ENCODE measurements at places on chromosomes 16 and 17.

- DNase-seq: peak; percentile 72
These were observed 57.8 kb upstream of the TEX2 start for GRCh38 chr17:64320613-64321553.

DNA sequence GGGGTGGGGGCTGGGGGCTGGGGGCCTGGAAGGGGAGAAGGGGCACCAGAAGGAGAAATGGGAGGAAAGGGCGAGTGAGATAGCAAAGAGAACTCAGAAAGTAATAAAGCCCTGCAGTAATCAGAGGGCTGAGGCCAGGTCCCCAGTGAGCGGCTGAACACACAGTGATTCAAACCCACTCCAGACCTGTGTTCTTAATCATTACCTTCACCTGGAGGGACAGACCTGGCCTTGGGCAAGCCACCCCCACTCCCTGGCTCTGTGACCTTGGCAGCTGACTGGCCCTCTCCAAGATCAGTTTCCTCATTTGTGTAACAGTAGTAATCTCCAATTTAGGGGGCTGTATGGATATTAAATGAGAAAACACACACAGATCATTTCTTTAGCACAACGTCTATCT is 150.4 kb downstream of the WWOX start:
- no peak for DNase-seq

- peak; percentile 84 for DNase-seq
These were observed 6.5 kb upstream of the CCL2 start for GRCh38 chr17:34248511-34249024.

- DNase-seq: no peak
These were observed 31.3 kb downstream of the KDM8 start for GRCh38 chr16:27234603-27235002.

DNA sequence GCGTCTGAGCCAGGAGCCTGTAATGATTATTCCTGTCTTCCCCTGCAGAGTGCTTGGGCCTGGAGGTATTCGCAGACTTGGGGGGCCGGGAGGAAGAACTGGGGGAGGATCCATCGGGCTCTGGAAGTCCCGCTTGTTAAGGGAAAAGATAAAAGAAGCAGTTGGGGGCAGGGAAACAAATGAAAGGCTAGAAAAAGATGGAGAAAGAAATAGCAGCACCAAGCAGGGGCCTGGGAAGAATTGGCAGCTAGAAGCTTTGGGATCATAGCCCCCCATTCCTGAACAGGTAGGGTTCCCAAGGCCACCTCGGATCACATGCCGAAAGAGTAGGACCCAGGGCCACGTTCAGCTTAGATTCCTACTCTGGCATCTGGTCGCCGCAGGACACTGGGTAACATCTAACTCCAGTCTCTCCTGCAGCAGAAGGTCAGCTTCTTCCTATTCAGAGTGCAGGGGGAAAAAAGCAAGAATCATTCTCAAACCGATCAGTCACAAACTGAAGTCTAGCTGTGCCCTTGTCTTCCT is 23.6 kb downstream of the ADAM11 start:
- no peak for DNase-seq
